ENCODE measurements at places on chromosomes 5 and 9.

DNA sequence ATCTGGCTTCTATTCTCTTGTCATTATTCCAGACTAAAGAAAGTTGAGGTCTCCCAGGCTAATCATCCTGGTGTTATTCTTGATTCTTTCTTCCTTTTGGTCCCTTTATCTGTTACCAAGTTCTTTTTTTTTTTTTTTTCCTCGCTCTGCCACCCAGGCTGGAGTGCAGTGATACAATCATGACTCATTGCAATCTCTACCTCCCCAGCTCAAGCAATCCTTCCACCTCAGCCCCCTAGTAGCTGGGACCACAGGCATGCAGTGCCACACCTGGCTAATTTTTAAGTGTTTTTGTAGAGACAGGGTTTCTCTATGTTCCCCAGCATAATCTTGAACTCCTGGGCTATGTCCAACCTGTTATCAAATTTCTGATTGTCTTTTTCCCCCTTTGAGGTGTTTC, 126.6 kb upstream of the DHFR start:
- DNase-seq: peak; percentile 38

GRCh38 chr9:98807070-98807813, at the start of gene GALNT12:
Gene GALNT12 (plus strand): TSS chr9:98807670. CDS start chr9:98807699, 29 bp downstream.
- no peak for DNase-seq

- no peak for DNase-seq
These were observed 32.0 kb downstream of the STARD4 start for GRCh38 chr5:111480346-111480745.

GRCh38 chr5:138686668-138687067, 66.6 kb upstream of the CTNNA1 start:
- no peak for DNase-seq

- no peak for DNase-seq
These were observed 37.8 kb downstream of the EPB41L4B start for GRCh38 chr9:109283012-109283411.

GRCh38 chr5:17383526-17383925, 114.5 kb upstream of the TAF11L2 start:
- DNase-seq: no peak

- no peak for DNase-seq
These were observed 75.6 kb upstream of the STXBP1 start for GRCh38 chr9:127536499-127536898.

Data from non-pigmented ciliary epithelial cell (primary cell).